NCI-H524 treated with DMSO at 0.1 percent for 48 hours (cell line): ENCODE measurements at places on chromosomes 7 and 10.

DNA sequence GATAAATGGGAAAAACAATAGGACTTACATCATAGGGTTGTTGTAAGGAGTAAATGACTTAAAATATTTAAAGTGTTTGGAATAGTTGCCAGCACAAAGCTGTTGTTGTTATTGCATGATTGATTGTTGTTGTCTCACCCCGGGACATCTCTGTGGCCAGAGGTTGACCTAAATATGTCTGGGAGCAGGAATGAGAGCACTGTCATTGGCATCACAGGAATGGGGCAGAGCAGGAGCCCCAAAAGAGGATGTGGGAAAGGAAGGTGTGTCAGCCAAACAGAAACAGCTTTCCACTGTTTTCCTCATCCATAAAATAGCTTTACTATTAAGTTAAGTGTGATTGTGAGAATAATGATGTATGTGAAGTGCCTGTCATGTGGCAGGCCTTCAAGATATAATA is 121.6 kb downstream of the TMEM168 start:
- no peak for DNase-seq

DNA sequence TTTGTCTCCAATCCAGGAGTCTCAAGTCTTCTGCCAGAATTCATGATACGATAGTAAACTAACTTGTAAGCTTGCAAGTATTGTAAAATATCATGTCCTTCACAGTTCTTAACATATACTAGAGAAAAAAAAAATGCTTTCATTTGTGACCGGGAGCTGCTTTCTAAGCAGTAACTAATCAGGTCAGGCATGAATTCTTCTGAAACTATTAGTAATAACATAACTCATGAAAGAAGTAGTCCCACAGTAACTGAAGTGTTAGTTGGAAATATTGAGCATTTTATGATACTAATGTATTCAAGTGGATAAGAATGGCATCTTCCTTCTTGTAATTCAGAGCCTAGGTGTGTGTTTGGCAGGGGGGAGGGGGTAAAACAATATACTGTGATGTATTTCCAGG is 665.6 kb downstream of the DNAJB9 start:
- DNase-seq: no peak

GRCh38 chr7:416761-417624 is 102.7 kb downstream of the PDGFA start:
- no peak for DNase-seq

DNA sequence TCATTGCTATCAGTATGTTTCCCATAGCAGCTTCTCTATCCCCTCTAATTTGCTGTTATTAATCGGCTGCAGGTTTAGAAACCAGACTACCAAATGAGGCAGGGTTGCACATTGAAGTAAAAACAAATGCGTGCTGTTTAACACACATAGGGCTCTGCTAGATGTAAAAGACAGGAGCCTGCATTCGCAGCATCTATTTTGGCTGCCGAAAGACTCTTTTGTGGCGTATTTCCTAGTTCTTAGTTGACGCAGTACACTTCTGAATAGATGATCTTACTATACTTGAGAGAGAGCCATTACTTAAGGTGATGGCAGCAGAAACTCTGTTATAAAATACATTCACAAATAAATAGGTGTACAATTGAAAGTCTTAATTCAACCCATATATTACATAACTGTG is 21.4 kb downstream of the SGCE start:
- no peak for DNase-seq

DNA sequence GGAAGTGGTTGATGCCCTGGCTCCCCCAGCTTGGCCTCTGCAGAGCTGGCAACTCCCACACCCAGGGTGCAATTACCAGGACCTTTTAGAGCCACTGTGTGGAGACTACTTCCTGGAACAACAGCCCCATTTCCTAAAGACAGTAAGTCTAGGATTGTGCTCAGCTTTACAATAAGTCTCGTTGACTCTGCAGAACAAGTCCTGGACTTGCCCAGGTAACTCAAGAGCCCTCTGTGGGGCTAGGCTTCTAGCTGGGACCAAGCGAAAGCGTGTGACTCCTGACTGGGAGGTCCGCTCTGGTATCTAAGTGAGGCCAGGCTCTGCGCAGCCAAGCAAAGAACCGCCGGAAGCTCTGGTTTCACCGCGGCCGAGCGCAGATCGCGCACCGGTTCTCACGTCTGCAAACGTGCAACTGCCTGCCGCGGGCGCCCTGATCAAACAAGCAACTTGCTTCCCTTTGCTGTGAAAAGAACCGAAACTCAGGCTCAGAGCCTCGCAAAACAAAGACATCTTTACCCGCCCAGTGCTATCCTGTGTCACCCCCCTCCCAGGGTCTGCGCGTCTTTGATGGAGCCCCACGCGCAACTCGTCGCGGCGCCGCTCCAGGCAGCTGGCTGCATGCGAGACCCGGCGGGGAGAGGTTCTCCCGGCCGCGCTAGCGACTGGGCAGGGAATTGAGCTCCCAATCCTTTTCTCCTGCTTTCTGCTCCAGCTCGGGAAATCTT is 4.4 kb upstream of the PDLIM1 start:
- no peak for DNase-seq

GRCh38 chr10:106175760-106176377 is 988.6 kb downstream of the SORCS1 start:
- no peak for DNase-seq

- no peak for DNase-seq
These were observed 652 bp downstream of the OR2A12 start for GRCh38 chr7:144086730-144087129.

DNA sequence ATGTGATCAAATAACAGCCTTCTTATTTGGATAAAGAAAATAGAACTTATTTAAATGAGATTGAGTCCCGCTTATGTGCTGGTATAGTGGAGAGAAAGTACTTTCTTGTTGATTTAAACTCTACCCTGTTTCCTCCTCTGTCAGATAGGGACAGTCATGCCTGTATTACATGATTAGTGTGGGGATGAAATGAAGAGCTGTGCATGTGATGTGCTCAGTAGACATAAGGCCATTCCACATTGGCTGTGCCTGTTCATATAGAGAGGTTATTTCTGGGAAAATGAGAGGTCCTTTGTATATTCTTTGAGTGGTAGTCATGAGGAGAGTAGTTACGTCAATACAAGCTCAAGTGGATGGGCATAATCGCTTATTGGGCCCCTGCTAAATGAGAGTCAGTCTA is 5.7 kb downstream of the MTURN start:
- no peak for DNase-seq

- DNase-seq: no peak
These were observed 297.5 kb upstream of the NRP1 start for GRCh38 chr10:33631991-33632390.

DNA sequence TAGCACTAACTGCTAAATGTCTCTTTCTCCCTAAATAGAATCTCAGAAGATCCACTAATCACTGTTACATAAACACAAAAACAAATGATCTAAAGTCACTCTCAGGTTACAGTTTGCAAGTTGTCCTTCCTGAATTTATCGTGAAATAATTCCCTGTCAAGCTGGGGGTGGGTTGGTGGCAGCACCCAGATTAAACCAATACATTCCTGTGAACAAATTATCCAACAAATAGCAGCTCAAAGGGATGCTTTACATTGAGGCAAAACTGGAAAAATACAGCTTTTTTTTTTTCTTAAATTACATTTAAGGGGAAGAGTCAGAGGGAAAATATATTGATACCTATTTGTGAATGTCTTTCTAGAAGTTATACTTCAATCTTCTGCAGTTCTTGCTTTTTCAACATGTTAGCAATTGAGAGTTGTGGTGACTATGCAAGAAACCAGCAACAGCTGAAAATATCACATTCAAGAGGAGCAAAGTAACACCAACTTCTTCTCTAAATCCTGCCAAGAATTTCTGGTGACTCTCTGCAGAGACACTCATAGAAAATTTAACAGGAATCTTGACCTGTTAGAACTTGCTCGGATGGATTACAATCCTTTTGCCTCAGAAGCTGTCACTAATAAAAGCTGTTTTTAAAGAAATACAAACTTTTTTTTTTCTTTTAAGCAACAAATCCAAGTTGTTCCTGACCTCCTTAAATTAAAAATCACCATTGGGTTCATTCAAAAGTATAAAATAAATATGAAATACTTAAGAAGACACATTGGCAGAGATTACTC is 18.9 kb downstream of the LMOD2 start:
- DNase-seq: no peak

DNA sequence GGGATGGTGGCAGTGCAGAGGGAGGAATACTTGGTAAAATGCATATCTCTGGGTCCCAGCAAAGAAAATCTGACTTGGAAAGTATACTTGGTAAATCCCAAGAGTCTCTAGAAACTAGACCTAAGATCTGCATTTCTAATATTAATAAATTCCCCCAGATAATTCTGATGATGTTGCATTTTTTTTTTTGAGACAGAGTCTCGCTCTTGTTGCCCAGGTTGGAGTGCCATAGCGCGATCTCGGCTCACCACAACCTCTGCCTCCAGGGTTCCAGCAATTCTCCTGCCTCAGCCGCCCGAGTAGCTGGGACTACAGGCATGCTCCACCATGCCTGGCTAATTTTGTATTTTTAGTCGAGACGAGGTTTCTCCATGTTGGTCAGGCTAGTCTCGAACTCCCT is 97.9 kb upstream of the ANK3 start:
- no peak for DNase-seq

GRCh38 chr10:103493362-103493915 is at the start of gene NEURL1:
Gene NEURL1, plus strand, starts transcription at chr10:103493705. Its CDS starts 683 bp downstream, at chr10:103494388.
- DNase-seq: no peak

DNA sequence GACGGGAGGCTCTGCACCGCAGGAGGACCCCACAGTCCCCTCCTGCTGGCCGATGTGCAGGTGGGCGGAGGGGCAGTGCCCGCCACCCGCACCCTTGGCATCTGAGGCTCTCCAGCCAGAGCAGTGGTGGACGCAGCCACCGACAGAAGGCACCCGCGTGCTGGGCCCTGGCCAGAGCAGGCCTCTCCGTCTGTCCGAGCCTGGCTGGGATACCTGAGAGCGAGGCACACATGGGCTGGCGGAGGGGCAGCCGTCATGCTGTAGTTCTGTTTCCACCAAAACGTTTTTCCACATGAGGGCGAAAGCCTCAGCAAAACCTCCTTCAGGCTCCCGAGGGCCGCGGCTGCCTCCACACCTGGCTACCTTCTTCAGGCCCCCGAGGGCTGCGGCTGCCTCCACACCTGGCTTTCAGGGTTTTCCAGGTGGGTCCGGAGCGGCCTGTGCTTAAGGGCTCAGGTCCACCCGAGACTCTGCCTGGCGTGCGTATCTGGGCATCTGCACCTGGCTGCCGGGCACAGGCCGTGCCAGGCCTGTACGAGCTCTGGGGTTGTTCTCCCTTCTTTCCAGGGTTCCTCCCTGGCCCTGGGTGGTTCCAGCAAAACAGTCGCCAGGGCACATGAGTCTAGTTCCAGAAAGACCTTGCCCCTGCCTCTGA is 115.5 kb downstream of the INPP5A start:
- DNase-seq: no peak

DNA sequence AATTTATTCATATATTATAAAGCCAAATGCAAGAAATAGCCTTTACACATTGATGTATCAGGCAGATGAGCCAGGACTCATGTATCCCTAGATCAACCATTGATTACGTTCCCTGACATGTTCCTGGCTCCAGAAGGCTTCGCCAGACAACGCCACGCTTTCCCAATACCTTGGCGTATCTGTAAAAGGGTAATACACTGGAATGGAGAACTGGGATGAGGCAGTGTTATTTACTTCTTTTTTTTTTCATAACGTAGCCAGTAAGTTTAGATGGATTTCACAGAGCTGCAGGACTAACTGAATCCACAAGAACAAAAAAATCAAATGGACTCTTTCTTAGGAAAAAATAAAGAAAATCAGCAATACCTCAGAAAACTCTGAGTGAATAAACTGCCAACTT is 588.1 kb upstream of the SEMA3D start:
- DNase-seq: no peak

DNA sequence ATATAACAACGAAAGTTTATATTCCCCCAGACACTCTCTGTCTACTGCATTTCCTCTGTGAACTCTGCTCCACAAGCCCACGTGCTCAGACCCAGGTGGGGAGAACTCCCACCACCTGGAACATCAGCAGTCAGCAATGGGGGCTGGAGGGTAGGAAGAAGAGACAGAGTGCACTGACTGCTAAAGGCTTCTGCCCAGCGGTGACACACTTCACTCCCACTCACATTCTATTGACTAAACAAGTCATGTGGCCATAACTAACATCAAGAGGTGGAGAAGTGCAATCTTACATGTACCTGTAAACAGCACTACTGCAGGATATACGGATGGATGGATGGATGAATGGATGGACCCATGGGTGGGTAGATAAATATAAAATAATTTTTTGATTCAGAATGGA is 122.2 kb downstream of the MPP7 start:
- no peak for DNase-seq

- DNase-seq: no peak
These were observed 130.5 kb downstream of the CDK14 start for GRCh38 chr7:90726623-90727022.

GRCh38 chr10:72186258-72186981 is 29.4 kb upstream of the ANAPC16 start:
- DNase-seq: no peak

GRCh38 chr7:25831062-25831691 is 320.8 kb upstream of the NFE2L3 start:
- DNase-seq: no peak
